ENCODE measurements at places on chromosomes 6 and 20.

DNA sequence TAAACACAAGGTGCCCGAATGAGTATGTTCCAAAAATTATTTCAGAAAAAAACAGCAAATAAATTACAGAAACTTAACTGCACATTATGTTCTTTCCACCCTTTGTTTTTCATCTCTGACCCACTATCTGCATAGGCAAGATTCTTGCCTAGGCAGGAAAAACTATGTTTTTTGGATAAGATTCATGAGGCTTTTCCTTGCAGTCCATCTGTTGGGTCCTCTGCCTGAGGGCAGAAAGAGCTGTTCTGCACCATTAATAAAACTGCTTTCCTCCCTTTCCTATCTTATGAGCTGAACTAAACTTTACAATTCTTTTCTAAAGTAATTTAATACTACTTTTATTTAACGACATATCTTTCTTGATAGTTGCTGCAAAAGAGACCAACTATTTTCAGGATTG, 21.1 kb downstream of the ENPP1 start:
- no peak for DNase-seq

DNA sequence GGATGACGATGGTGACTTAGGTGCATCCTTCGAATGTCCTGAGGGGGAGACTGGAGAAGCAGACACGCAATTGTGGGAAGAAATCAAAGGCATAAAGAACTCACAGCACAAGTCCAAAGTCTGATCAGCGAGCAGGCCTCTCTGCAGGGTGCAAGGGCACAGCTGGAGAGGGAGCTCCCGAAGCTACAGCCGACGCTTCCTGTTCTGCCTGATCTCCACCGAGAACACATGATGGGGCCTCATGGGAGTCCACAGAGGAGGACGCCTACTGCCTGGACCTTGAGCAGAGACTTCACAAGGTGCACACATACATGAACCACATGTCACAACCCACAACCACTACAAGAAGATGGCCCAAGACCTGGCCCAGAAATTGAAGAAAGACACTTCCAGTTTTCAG, 51.4 kb downstream of the RIN2 start:
- DNase-seq: no peak

DNA sequence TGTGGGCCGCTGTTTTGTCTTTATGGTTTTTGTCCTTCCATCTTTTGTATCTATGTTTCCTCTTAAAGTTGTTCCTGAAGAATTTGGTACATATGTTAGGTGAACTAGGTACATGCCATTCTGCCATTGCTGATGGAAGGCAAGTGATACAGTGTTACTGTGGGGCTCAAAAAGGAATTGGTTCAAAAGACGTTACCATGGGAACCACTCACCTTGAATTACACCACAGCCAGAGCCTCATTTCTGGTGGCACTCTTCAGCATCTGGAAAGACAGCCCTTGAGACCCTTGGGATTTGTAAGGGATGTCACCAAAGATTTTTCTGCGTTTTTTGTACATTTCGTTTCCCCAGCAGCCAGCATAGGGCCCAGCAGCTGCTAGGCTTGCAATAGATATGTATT, 31.9 kb downstream of the TMEM181 start:
- no peak for DNase-seq

DNA sequence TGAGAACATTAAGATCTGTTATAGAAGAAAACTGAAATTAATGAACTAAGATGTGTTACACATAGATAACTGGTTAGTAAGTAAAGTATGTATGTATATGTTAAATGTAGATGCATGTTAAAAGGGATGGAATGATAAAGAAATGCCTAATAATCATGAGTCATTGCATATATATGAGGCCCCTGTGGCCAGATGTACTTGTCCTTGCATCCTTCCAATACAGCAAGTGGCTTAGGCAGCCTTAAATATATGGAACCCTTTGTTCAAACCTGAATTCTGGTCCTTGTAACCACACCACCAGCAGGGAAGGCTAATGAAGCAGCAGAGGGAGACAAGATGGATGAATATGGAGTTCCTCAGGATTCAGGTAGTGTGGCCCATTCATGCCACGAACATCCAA, 9.8 kb upstream of the AKAP7 start:
- DNase-seq: no peak

DNA sequence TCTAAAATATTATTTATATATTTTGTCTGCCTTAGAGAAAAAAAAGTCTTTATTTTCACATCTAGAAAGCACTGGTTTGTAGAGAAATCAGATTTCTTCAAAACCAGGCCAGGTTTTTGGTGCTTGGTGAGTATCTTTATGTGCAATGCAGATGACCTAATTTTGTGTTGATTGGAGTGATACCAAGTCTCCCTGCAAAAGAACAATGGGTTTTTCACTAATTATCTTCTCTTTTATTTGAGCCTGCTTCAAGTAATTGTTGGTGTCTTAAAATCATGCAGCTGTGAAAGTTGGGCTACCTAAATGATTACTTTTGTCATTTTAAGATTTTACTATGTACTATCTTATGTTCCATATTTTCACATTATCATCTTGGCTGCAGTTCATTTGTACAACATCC, 874.7 kb downstream of the TFAP2A start:
- DNase-seq: no peak

DNA sequence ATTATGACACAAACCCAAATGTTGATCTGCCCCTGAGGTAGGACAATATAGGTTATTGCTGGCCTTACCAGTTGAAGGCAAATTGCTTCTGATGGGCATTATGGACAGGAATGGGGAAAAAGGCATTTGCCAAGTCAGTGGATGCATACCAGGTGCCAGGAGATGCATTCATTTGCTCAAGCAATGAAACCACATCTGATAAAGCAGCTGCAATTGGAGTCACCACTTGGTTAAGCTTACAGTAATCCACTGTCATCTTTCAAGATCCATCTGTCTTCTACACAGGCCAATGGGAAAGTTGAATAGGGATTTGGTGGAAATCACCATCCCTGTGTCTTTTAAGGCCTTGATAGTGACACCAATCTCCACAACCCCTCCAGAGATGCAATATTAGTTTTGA, 648.6 kb downstream of the COL12A1 start:
- no peak for DNase-seq

- DNase-seq: no peak
These were observed 114.4 kb downstream of the ADGRG6 start for GRCh38 chr6:142416179-142416578.

DNA sequence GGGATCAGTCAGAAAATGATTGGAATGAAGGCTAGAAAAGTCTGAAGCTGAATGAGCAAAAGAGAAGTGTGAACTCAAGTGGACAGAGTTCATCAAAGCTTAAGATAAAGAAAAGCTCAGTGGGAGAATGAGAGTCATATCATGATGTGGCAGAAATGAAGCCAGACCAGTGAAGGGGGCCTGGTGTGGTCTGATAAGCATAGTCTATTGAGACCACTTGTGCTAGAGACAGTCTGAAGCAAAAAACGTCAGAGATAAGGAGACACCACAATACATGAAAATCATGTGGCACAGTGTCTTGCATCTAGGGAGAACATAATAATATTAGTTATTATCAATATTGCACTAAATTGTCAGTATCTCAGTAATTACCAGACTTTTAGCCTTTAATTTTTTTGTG, 601.5 kb downstream of the UTRN start:
- DNase-seq: no peak

- no peak for DNase-seq
These were observed 147.7 kb downstream of the SIM1 start for GRCh38 chr6:100317031-100317430.

DNA sequence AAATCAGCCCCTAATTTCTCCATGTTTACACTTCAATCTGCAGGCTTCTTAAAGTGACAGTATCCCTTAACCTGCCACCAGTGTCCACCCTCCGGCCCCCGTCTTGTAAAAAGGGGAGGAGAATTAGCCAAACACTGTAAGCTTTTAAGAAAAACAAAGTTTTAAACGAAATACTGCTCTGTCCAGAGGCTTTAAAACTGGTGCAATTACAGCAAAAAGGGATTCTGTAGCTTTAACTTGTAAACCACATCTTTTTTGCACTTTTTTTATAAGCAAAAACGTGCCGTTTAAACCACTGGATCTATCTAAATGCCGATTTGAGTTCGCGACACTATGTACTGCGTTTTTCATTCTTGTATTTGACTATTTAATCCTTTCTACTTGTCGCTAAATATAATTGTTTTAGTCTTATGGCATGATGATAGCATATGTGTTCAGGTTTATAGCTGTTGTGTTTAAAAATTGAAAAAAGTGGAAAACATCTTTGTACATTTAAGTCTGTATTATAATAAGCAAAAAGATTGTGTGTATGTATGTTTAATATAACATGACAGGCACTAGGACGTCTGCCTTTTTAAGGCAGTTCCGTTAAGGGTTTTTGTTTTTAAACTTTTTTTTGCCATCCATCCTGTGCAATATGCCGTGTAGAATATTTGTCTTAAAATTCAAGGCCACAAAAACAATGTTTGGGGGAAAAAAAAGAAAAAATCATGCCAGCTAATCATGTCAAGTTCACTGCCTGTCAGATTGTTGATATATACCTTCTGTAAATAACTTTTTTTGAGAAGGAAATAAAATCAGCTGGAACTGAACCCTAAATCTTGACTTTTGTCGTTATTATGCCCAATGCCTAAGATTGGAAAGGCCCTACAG, 4.5 kb downstream of the SOX4 start:
- peak; percentile 58 for DNase-seq

DNA sequence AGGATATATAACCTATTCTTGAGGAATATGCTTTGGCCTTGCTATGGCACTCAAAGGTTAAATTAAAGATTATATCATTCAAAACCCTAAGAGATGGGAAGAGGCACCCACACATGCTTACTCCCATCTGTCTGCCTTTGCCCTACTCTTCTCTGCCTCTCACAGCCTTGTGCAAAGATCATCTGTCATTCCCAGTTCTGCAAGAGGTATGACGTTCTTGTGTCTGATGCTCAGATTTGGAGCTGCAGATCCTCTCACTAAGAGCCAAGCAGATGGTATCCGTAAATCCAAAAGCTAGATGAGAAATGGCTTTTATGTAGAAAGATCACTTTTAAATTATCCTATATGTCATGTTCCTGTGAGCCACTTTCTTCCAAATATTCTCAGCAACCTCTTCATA, 112.0 kb downstream of the GPR63 start:
- no peak for DNase-seq

- no peak for DNase-seq
These were observed 619.0 kb downstream of the DOK5 start for GRCh38 chr20:55094353-55094861.

DNA sequence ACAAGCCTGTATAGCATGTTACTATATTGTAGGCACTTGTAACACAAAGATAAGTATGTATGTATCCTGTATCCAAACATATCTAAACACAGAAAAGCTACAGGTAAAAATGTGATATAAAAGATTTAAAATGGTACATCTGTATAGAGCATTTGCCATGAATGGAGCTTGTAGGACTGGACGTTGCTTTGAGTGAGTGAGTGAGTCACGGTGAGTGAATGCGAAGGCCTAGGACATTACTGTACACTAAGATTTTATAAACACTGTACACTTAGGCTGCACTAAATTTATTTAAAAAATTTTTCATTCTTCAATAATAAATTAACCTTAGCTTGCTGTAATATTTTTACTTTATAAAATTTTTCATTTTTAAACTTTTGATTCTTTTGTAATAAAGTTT, 136.9 kb downstream of the NKAIN2 start:
- no peak for DNase-seq

DNA sequence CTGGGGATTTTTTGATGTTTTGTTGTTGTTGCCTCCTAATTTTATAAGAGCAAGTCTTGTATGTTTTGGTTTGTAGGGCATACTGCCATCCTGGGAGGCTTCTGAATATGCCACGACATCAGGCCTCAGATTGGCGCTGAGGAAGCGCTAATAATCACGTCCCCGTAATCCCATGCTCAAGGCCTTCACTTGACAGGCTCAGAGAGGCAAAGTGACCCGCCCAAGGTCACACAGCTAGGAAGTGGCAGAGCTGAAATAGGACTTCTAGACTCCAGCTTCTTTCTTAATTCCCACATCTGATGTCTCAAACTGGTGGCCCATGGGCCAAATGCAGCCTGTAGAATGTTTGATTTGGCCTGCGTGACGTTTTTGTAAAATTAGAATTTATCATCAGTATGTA, 73.5 kb upstream of the PTPN1 start:
- DNase-seq: no peak

GRCh38 chr20:52945862-52946522, 26.2 kb upstream of the TSHZ2 start:
- no peak for DNase-seq

- no peak for DNase-seq
These were observed 122.9 kb downstream of the AKAP7 start for GRCh38 chr6:131258010-131258652.

DNA sequence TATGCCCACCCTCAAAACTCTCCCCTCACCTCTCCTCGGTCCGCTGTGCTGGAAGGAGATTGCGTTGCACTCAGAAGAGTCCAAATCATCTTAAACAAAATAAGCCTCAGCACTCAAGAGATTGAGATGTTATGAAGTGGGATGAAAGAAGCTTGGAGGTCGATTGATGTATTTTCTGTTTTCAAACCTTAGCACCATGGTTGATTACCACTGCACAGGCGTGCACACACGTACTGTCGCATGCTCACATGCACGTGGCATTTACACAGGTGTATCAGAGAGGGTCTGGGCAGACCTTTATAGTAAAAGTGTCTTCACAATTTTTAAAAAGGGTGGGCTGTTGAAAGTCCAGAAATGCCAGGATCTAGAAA, 612 bp upstream of the AGPAT4 start:
- no peak for DNase-seq

DNA sequence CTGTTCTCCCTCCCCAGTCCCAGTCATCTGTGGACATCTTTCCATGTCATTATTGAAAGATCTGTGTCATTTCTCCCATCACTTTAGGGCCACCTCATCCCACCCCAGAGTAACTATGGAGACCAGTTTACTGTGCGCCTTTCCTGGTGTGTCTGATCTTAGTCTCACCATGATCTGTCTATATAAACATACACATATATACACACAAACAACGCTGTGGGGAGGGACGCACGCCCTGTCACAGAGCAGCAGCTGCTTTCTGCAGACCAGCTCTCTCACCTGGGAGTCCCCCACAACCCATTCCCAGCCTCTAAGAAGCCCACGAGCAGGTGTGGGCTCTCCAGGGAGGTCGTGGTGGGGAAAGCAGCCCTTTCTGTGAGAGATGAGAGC, 68.1 kb upstream of the TOX2 start:
- no peak for DNase-seq

All from NAMALWA (cell line).